Left colon (tissue), 2 donors: ENCODE measurements at places on chromosomes 2 and 18.

- DNase-seq = peak; percentile 49
Observed at GRCh38 chr2:113390124-113390849, 47.2 kb upstream of the ZNG1B start.

GRCh38 chr2:19775838-19776237 is 125.9 kb downstream of the TTC32 start:
- no peak for DNase-seq

DNA sequence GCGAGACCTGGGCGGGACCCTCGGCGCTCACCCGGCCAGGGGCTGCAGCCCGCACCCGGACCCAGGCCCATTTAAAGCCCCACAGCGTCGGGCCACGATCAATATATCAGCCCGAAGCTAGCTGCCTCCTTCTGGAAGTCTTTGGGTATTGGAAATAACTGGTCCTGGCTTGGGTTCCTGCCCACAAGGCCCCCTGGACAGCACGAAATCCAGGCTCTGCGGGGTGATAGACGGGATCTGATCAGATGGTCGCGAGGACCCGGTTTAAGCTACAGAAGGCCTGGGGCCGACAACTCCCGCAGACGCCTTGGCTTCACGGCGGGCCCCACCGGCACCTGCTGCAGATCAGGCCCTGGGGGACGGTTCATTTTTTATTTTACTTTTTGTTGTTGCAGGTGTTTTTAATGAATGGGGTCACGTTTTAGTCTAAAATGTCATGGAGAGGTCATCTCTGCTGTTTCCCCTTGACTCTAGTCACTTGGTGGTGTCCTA is 362 bp upstream of the PSTPIP2 start:
- DNase-seq = no peak

DNA sequence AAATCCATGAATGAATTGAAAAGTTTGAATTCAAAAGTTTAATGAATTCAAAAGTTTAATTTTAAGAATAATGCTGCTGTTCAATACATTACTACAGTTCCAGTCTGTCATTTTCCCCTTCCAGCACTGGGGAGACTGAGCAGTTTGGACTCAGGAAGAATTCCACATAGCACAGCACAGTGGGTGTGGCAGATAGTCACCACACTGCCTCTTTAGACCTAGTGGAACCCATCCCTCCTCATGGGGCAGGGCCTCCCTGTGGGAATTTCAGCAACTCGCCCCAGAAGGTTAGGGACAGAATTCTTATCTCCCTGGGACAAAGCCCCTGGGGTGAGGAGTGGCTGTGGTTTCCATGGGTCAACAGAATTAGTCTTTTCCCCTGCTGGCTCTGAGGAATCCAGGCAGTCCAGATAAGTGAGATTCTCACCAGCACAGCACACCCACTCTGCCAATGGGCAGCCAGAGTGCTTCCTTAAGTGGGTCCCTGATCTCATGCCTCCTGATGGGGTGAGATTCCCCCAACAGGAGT is 442.0 kb upstream of the SYT4 start:
- DNase-seq = no peak

DNA sequence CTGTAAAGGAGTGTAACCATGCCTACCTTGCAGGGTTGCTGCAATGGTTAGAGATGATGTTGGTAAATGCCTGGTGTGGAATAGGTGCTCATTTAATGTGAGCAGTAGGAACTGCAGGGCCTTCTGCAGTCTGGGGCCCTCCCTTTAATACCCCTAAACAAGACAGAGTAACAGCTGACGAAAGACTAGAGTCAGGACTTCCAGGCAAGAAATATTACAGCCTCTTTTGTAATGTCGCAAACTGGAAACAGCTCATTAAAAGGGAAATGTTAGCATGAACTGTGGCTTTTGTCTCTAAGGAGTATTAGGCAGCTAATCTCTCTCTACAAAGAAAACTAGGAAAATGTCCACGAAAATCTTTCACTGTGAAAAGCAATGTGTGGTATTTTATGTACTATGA is 26.0 kb downstream of the MARCO start:
- no peak for DNase-seq

DNA sequence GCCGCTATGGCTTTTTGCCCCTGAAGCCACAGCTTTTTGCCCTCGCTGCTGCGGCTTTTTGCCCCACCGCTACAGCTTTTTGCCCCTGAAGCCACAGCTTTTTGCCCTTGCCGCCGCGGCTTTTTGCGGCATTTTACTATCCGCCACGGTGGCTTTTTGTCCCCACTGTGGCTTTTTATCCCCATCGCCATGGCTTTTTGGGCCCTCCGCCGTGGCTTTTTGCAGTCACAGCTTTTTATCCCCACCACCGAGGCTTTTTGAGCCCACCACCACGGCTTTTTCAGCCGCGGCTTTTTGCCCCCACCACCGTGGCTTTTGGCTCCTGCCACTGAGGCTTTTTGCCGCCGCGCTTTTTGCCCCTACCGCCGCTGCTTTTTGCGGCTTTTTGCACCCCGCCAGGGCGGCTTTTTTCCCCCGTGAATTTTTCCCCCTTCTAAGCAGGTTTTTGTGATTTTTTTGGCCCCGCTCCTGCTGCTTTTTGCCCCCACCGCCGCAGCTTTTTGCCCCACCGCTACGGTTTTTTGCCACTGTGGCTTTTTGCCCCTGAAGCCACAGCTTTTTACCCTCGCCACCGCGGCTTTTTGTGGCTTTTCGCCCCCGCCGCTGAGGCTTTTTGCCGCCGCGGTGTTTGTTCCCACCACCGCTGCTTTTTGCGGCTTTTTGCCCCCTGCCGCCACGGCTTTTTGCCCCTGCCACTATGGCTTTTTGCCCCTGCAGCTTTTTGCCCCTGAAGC is 2797.2 kb upstream of the TEKT4 start:
- DNase-seq = no peak

- no peak for DNase-seq
Observed at GRCh38 chr2:39306626-39307025, 62.9 kb upstream of the CDKL4 start.

DNA sequence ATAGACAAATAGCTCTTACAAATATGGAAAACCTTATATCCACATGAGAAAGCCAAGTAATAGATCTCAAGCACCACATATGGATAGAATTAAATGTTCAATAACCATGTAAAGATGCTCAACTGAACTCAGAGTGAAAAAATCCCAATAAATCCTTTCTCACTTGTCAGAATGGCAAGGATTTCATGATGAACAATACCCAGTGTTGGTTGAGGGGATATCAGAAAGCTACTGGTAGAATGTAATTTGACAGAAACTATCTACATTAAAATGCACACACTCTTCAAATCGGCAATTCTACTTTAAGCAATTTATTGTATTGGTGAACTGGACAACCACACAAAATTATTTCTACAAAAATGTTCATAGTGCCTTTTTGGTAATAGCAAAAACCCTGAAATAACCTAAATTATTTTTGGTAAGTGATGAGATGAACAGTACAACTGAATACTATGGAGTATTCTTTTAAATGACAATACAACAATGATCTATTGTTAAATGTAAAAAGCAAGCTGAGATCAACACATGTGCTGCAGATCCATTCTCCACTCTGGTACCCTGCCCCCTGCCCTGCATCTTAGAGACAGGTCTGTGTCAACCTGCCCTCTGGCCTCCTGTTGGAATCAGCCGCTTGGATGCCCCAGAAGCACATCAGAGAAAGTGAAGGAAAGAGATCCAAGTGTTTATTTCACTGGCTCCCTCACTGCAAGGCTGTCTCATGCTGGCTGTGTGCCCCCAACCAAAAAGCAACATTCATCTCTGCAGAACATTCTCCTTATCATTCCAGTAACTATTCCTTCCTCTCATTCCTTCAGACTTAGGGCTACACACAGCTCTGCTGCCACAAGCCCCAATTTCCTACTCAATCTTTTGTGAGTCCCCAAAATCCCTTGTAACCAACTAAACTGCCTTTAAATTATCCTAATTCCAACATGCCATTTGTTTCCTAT is 442.5 kb downstream of the LRATD1 start:
- DNase-seq = no peak

DNA sequence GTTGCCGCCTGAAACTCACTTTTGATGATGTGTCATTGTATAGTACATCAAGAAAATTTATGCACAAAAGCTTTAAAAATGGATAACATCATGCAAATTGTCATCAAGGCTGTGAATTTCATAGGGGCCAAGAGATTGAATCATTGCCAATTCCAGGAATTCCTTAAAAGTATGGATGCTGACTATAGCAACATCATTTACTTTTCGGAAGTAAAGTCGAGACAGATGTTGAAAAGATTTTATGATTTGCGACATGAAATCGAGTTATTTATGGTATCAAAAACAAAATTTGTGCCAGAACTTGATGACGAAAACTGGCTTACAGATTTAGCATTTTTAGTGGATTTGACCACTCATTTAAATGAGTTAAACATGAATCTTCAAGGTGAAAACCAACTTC is 56.3 kb downstream of the ASB1 start:
- no peak for DNase-seq

DNA sequence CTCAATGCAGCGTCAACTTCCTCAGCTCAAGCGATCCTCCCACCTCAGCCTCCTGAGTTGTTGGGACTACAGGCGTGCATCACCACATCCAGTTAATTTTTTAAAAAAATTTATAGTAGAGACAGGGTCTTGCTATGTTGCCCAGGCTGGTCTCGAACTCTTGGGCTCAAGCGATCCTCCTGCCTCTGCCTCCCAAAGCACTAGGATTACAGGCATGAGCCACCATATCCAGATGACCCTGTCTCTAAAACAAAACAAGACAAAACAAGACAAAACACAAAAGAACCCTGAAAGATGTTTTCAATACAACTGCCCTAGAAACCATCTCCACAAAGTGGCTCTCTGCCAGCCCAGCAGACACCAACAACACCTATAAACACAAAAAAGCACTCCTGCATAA is 31.4 kb downstream of the ANKRD29 start:
- DNase-seq = no peak

- DNase-seq = no peak
Observed at GRCh38 chr2:75021672-75022071, 63.2 kb downstream of the POLE4 start.

DNA sequence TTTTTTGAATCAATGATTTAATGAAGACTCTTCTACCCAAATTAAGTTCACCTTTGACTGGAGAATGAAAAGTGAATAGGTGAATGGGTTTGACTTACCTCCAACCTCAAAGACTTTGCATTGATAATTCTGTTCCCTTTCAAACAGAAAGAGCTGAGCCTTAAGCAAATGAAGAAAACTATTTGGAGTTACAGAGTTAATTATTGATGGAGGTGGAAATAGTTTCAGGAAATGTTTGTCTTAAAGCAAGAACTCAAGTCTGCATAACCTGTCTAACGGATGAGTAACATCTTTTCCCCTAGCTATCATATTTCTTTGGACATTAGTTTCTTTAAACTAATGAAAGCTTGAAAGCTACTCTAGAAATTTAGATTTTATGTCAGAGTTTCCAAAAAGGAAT is 166.5 kb downstream of the CERS6 start:
- no peak for DNase-seq

DNA sequence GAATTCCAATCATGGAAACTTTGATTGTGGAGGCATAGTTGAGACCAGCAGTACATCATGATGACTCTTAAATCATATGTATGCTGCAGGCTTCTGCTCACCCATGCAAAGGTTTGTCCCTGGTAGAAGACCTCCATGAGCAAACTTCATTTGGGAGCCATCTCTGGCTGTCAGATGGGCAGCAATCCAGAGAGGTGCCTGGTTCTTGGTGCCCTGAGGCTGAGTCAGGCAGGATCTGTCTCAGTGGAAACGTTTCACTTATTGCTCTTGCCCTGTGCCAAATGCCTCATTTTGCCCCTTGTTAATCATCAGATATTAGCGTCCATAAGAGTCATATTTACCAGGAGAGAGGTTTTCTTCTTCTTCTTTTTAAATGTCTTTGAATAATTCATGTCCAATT is 151.5 kb upstream of the CELF4 start:
- no peak for DNase-seq

- no peak for DNase-seq
Observed at GRCh38 chr2:6602471-6602870, 263.2 kb downstream of the CMPK2 start.
